ENCODE measurements at places on chromosomes 7 and 10. TPM values are rescaled to one million over a fixed set of nuclear protein-coding genes. Genes with fewer than 3 reads are reported as not detected.
A peak's percentile ranks its signal among the peaks of the same experiment; 100 is the strongest.

Gene MINDY4
- 3.5 TPM for total RNA-seq

Gene ACTL6B
- not detected for total RNA-seq

Gene HOGA1
- 0.56 TPM for total RNA-seq

Gene SEMA3A
- total RNA-seq = 4.6 TPM

Gene HDAC9
- 19.5 TPM for total RNA-seq

Gene GDF10
- total RNA-seq = not detected

Gene GHRHR
- total RNA-seq = not detected

Gene TSC22D4
- 37.8 TPM for total RNA-seq

Gene NAPEPLD
- 4.7 TPM for total RNA-seq

Gene DNAAF5
- total RNA-seq = 40.4 TPM

Gene MEIG1
- total RNA-seq = not detected

Gene RBM17
- total RNA-seq = 65.9 TPM

Gene KDM7A
- 3.2 TPM for total RNA-seq

Gene PIK3CG
- total RNA-seq = not detected

Gene SUV39H2
- total RNA-seq = 22.3 TPM

Gene SLC39A12
- total RNA-seq = not detected

GRCh38 chr10:28879875-28880682, 202.8 kb downstream of the BAMBI start:
- DNase-seq = no peak

DNA sequence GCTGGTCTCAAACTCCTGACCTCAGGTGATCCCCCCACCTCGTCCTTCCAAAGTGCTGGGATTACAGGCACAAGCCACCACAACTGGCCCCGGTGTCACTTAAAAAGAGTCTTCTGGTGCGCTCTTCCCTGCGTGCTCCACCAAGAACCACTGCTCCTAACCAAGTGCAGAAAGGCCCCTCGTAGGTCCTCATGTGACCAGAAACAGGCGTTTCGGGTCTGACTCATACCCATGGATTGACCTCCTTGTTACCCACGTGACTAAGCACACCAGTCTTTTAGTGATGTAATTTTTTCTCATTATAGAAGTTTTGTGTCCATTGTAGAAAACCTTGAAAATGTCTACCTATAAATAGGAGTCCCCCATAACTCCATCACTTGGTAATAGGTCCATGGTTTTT, 13.9 kb downstream of the FKBP6 start:
- peak; percentile 49 for DNase-seq

DNA sequence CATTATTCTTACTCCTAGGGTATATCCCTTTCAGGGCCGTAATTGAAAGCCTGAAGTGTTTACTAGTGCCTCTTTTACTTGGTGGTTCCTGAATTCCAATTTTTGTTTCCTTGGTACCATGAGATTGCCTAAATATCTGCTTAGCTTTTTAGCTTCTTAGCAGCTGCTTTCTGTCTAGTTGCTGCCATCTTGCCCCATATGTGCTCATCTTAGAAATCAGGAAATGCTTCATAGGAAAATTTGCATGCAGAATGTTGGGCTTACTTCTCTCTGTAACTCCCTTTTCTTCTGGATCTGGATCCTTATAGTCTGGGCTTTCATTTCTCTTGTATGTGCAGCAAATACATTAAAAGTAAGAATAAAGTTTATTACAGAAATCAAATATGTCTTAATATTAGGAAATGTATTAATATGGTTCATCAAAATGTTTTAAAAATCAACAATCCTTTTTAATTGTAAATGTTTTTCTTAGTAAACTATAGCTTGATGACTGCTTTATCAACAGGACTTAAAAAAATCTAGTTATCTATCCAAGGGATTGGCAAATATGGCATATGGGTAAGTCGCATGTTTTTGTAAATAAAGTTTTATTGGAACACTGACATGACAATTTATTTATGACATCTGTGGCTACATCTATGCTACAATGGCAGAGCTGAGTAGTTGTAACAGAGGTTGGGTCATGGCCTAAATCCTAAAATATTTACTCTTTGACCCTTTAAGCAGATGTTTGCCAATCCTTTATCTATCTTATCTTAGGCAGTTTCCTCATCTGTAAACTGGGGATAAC, 73.5 kb upstream of the CDK6 start:
- no peak for DNase-seq

- no peak for DNase-seq
Measured at GRCh38 chr10:94103801-94104221, 110.1 kb downstream of the PLCE1 start.

DNA sequence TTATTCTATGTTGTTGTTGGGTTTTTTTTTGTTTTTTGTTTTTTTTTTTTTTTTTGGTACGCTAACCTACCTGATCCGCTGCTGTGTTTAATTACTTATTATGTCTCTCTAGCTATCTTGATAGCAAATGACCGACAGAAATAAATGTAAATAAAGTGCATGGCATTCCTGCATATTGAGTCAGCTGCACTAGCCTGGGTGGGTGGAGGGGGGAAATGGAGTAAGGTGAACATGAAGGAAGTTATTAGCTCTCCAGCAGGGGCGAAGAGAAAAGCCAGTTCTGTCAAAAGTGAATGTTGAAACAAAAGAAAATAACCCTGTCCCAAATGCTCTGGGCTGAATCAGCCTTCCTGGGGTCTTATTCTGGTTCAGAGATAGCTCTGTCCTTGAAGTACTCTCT, 210.7 kb upstream of the MDFIC start:
- DNase-seq = no peak

GRCh38 chr7:98630770-98631169, 13.7 kb downstream of the NPTX2 start:
- DNase-seq = no peak

DNA sequence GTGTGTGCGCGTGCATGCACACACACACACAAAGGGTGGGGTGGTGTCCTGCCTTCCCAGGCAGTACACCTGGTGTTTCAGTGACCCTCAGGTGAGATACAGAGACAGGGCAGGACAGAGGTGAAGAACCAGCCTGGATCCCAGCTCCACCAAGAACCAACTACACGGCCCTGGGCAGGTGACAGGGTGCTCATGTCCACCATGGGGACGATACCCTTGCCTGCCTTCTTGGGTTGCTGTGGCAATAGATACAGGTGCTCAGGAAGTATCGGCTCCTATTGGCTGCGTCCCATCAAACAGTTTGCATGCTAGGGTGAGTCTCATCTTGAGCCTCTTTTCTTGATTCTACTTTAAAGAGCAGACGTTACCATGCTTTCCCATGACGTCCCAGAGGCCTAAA, 33.7 kb upstream of the CXCL12 start:
- no peak for DNase-seq

GRCh38 chr10:29951441-29951931, 107.9 kb downstream of the JCAD start:
- DNase-seq = peak; percentile 93

- peak; percentile 78 for DNase-seq
Measured at GRCh38 chr7:27159266-27160144, 3.0 kb upstream of the HOXA7 start.

DNA sequence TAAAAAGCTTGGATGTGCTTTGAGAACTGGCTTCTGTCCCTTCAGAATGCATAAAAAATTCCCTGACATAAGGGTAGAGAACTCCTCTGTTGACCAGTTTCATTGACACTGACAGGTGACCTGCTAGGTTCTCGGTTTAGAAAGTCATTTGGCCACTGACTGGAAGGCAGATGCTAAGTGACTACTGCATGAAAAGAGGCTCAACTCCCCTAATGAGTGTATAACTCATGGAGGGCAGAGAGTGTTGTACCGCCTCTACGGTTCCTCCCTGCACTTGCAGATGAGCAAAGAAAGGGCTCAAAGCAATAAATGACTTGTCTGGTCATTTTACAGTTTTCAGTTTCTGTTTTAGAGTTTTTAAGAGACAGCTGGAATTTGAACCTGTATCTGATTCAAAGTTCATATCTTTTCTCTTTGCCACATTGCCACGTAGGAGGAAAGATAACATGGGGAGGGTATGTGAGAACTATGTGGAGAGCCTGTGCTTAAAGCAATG, 2.9 kb upstream of the FGL2 start:
- no peak for DNase-seq

DNA sequence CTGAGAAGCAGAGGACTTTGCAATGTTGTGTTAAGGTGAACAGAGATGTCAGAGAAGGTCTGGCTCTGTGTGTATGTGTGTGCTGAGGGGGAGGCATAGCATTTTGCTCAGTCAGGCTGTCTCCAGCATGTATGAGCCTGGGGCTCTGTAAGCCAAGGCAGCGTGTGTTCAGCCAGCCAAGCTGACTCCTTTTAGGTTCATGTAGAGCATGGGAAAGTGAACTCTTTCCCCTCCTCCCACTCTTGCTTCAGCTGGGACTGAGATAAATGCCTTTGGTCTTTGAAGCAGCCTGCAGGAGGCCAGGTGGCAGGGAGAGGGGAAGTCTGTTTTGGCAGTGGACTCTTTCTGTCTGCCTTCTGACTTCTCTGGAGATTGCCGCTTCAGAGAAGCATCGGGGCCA, 3.8 kb downstream of the SFXN2 start:
- DNase-seq = peak; percentile 60

- DNase-seq = peak; percentile 44
Measured at GRCh38 chr10:43138757-43139241, 554 bp downstream of the CSGALNACT2 start.

- DNase-seq = no peak
Measured at GRCh38 chr10:75084834-75085384, 26.5 kb upstream of the SAMD8 start.

GRCh38 chr10:73043766-73044377, 52.8 kb downstream of the P4HA1 start:
- no peak for DNase-seq

- DNase-seq = peak; percentile 6
Measured at GRCh38 chr7:111076205-111076604, 14.7 kb upstream of the LRRN3 start.

GRCh38 chr10:59537501-59537900, 172.1 kb downstream of the SLC16A9 start:
- no peak for DNase-seq

GRCh38 chr7:103065667-103066066, 8.9 kb downstream of the FBXL13 start:
- DNase-seq = peak; percentile 6

- peak; percentile 30 for DNase-seq
Measured at GRCh38 chr7:64602518-64602917, 39.6 kb upstream of the ZNF680 start.

GRCh38 chr10:44306762-44307161, 78.1 kb downstream of the CXCL12 start:
- DNase-seq = no peak

DNA sequence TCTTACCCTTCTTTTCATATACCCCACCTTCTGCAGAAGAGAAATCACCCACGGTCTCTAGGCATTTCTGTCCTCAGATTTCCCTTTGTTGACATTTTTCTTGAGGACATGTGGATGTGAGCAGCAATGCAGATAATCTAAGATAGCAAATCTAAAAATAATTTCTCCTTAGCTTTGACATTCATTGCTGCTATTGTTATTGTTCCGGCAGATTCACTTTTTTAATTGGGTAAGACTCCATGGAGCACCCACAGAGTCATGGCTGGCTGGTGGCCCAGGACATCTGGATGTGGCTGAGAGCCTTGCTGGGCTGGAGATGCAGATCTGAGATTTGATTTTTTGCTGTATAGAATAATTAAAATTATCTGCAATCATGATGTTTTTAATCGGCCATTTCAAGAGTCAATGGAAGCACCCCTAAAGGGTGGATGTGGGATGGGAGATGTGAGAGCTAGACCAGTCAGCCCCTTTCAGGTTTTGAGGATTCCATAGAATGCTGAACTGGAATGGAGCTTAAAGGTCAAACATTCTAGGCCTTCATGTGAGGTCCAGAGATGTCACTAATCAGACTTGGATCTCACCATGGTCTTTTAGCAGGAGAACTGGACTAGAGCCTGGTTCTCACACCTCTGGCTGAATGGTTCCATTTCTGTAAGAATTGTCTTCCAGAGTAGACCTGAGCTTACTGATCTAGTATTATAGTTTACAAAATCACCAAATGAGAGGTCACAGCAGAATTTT, 37.5 kb downstream of the TAS2R41 start:
- no peak for DNase-seq

- DNase-seq = no peak
Measured at GRCh38 chr10:124200011-124200410, 106.6 kb upstream of the CHST15 start.

DNA sequence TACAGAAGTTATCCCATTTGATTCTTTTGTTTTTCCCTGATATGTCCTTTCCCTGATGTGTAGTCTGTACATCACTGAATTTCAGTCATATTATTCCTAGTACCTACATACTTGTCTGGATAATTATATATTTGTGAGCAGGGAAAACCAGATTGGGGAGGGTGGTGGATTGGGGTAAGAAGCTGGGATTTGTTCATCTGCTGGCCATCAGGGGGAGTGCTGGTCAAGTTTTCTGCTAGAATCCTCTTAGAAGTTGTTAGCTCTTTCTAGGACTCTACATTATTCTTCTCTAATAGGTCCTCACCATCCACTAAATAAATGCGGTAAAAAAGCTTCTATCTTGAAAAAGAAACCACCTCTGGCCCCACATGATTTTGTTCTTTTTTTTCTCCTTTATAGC, 232.7 kb upstream of the TAC1 start:
- peak; percentile 5 for DNase-seq

DNA sequence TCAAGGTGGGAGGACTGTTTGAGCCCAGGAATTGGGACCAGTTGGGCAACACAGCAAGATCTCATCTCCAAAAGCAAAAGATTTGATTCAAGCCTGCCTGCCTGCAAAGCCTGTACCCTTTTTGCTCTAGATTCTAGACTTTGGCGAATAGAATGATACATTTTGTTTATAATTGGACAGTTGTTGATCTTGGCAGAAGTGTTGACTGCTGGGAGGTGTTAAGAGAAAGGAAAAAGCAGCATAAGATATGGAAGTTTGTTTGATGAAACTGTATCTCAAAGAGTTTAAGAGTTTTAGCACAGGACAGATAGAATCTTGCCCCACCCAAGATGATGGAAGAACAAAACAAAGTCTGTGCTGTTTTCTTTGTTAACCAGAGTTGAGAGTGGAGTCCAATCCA, 224.1 kb downstream of the AUTS2 start:
- DNase-seq = no peak

- DNase-seq = peak; percentile 19
Measured at GRCh38 chr10:87092861-87093631, 1.6 kb downstream of the GLUD1 start.

DNA sequence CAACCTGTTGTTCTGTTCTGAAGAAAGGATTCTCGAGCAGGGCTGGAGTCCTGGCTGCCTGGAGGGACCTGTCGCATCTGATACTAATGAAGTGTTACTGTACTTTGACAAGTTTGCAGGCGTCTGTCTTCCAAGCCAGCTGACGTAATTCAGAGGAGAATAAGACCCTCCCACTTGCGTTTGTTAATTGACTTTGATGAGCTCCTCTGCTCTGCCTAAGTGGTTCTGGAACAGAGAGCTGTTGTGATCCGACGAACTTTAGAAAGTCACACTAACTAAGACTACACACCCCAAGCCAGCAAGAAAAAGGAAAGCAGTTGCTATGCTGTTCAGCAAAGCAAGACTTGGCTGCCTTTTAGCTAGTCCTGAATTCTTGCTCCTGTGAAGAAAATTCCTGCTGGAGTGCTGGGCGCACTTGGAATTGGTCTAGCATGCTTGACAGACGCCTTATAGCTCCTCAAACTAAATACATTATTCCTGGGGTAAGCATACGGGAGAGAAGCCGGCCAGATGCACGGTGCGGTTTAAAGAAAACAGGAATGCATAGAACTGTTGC, 200.3 kb downstream of the CACNB2 start:
- DNase-seq = no peak
